ENCODE measurements at places on chromosomes 1 and 21. TPM values are rescaled to one million over a fixed set of nuclear protein-coding genes. Genes with fewer than 3 reads are reported as not detected.

The MAN1C1 gene
- 14.6 TPM for total RNA-seq

- no peaks in the 10 kb centered on the region for H3K4me1 ChIP-seq
- no peaks in the 10 kb centered on the region for H3K27me3 ChIP-seq
- H3K36me3 ChIP-seq = no peaks in the 10 kb centered on the region
- DNase-seq = no peak
- no peak overlapping the region for H3K27ac ChIP-seq
These were observed 12.1 kb upstream of the SGIP1 start for GRCh38 chr1:66521721-66522365.

GRCh38 chr1:247857069-247857984 is at the start of gene TRIM58:
Gene TRIM58 (plus strand): TSS chr1:247857187. CDS start chr1:247857247, 60 bp downstream.
- H3K4me1 ChIP-seq = no peaks in the 10 kb centered on the region
- DNase-seq = no peak
- H3K4me3 ChIP-seq = peak within 1 kb of the TSS; percentile 53
- no peaks in the 10 kb centered on the region for H3K36me3 ChIP-seq
- no peaks in the 10 kb centered on the region for H3K27me3 ChIP-seq

GRCh38 chr1:33965086-33965485 is 101.2 kb downstream of the HMGB4 start:
- no peak for DNase-seq
- no peaks in the 10 kb centered on the region for H3K36me3 ChIP-seq
- no peaks in the 10 kb centered on the region for H3K27me3 ChIP-seq

The ITLN2 gene
- total RNA-seq = not detected

The STX12 gene
- total RNA-seq = 65.7 TPM

- no peak overlapping the region for H3K4me3 ChIP-seq
- no peak overlapping the region for H3K27ac ChIP-seq
- no peaks in the 10 kb centered on the region for H3K4me1 ChIP-seq
- H3K36me3 ChIP-seq = no peaks in the 10 kb centered on the region
- H3K27me3 ChIP-seq = no peaks in the 10 kb centered on the region
These were observed 132.1 kb downstream of the ETS2 start for GRCh38 chr21:38937844-38938243.

DNA sequence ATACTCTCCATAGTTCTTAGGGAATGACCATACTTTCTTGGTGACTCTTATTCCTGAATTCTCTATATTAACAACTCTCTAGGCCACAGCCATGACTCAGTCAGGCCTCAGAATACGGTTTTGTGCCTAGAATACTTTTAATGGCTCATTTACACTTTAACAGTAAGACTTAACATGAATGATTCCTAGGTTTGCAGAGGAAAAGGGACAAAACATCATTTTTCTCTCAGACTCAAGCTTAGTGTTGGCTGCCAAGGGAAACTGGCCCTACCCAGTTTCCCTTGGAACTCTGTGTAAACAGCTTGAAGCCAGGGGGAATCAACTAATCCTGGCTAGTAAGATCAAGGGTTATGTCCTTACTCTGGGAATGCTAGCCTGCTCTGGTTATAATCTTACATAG is 164.9 kb upstream of the PKN2 start:
- no peak for DNase-seq
- no peaks in the 10 kb centered on the region for H3K4me1 ChIP-seq
- no peaks in the 10 kb centered on the region for H3K27me3 ChIP-seq
- no peak overlapping the region for H3K4me3 ChIP-seq

The TFF2 gene
- not detected for total RNA-seq

DNA sequence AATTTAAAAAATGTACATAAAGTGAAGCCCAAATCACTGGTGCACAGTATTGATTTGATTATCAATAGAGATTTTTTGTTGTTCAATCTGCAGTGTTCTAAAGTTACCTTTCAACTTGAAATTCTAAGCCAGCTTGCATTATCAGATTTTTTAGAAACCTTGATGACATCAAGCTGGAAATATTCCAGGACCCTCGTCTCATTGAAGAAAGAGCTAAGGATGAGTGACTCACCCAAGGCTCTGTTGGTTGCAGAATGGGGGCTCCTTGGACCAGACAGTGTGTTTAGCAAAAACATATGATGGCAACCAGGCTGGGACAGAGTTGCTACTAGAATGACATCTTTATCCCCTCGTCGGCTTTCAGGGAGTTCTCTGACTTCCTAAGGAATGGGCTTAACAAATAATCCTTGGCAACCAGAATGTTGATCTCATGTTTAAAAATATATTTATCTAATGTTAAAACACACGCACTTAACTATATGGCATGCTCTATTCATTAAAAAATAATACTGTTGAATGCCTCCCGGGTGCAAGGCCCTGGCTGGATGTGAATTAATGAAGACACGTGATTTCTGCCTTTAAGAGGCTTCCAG is 79.7 kb downstream of the RUNX3 start:
- H3K4me3 ChIP-seq = no peak overlapping the region
- peaks cover 10% of the 10 kb centered on the region for H3K4me1 ChIP-seq
- no peaks in the 10 kb centered on the region for H3K27me3 ChIP-seq
- no peaks in the 10 kb centered on the region for H3K36me3 ChIP-seq

GRCh38 chr21:20258542-20258941 is 739.7 kb upstream of the NCAM2 start:
- no peaks in the 10 kb centered on the region for H3K4me1 ChIP-seq
- no peak overlapping the region for H3K4me3 ChIP-seq
- no peaks in the 10 kb centered on the region for H3K27me3 ChIP-seq
- no peak overlapping the region for H3K27ac ChIP-seq
- DNase-seq = no peak

GRCh38 chr1:66372522-66373101 is 161.3 kb upstream of the SGIP1 start:
- no peak overlapping the region for H3K4me3 ChIP-seq
- H3K36me3 ChIP-seq = peaks cover 6% of the 10 kb centered on the region
- H3K4me1 ChIP-seq = no peaks in the 10 kb centered on the region
- H3K27me3 ChIP-seq = no peaks in the 10 kb centered on the region
- H3K27ac ChIP-seq = peak overlapping the region; percentile 46

- no peak overlapping the region for H3K27ac ChIP-seq
- no peaks in the 10 kb centered on the region for H3K36me3 ChIP-seq
- H3K27me3 ChIP-seq = no peaks in the 10 kb centered on the region
- H3K4me3 ChIP-seq = no peak overlapping the region
- no peak for DNase-seq
These were observed 51.4 kb upstream of the IRF2BP2 start for GRCh38 chr1:234661317-234661928.

The PLA2G2A gene
- total RNA-seq = 509 TPM

GRCh38 chr1:203026031-203026665 is at the start of gene PPFIA4:
Gene PPFIA4 (plus strand): TSS chr1:203026491. CDS start chr1:203039009, 12,518 bp downstream.
- H3K36me3 ChIP-seq = peaks cover 33% of the 10 kb centered on the region
- peaks cover 7% of the 10 kb centered on the region for H3K4me1 ChIP-seq
- peak; percentile 58 for DNase-seq
- no peaks in the 10 kb centered on the region for H3K27me3 ChIP-seq
- peak within 1 kb of the TSS; percentile 55 for H3K4me3 ChIP-seq
- peak within 1 kb of the TSS; percentile 72 for H3K27ac ChIP-seq

- no peaks in the 10 kb centered on the region for H3K4me1 ChIP-seq
- H3K36me3 ChIP-seq = no peaks in the 10 kb centered on the region
- no peaks in the 10 kb centered on the region for H3K27me3 ChIP-seq
- H3K4me3 ChIP-seq = no peak overlapping the region
- DNase-seq = no peak
These were observed 21.5 kb upstream of the GPR37L1 start for GRCh38 chr1:202101184-202101583.

The CRABP2 gene
- total RNA-seq = 3.6 TPM
